ENCODE measurements at places on chromosomes 5 and 9. TPM values are rescaled to one million over a fixed set of nuclear protein-coding genes. Genes with fewer than 3 reads are reported as not detected.
A peak's percentile ranks its signal among the peaks of the same experiment; 100 is the strongest.

Gene EEIG1
- 69.4 TPM for polyA plus RNA-seq

DNA sequence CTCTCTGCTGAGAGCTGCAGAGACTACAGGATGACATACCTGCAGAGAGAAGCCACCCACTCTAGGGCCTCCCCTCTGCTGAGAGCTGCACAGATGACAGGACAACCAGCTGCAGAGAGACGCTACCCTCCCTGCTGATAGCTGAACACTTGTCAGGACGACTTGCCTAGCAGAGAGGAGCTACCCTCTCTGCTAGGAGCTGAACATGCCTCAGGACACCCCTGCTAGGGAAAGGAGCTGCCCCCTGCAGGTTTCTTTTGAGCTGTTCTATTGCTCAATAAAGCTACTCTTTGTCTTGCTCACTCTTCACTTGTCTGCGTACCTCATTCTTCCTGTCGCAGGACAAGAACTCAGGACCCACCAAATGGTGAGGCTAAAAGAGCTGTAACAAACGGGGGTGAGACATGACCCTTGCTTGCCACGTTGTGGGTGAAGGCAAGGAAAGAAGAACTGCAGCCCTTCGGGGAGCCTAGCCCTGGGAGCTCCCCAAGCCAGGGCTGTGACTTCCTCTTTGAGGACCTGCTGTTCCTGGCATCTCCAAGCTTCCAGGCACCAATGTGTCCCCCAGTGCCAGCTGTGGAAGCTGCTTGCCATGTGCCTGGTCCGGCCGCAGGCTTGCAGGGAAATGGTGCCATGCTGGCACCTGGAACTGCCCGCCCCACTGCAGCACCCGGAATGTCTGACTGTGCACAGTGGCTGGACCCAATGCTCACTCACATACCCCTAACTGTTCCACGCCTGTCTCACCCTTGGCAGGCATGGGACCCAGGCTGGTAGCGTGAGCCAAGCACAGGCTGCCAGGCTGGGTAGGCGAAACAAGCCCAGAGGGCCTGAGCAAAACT, 5.1 kb upstream of the TESK1 start:
- DNase-seq = no peak

GRCh38 chr9:134318481-134318891, 7.8 kb upstream of the RXRA start:
- DNase-seq = no peak

- no peak for DNase-seq
Measured at GRCh38 chr9:75069171-75069570, 18.8 kb downstream of the NMRK1 start.

DNA sequence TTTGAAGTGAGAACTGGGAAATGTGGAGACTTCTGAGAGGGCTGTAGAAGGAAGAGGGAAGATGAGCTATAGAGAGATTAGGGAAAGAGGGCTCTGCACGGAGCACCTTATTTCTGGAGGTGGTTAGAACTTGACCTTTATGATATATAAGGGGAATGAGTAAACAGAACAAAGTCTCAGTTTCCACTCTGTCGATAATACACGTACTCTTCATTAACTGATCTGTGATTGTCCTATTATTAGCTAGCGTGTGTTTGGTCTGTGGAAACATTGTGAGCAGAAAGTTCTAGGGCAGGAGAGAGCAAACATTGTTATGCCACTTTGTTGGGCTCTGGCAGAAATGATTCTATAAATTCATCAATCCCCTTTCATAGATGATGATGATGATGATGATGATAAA, 118.5 kb downstream of the UGCG start:
- peak; percentile 70 for DNase-seq

Measured in small intestine (tissue), 16 donors.